Fibroblast of skin of scalp (primary cell): ENCODE measurements at places on chromosomes 13 and 19.

DNA sequence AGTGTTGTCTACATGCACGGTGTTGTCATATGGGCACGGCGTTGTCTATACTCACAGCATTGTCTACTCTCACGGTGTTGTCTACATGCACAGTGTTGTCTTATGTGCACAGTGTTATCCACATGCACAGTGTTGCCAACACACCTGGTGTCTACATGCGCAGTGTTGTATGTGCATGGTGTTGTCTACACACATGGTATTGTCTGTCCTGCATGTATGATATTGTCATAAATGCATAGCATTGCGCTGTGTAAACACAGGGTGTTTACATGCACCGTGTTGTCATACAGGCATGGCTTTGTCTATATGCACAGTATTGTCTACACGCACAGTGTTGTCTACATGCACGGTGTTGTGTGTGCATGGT is 6.8 kb downstream of the ADPRHL1 start:
- no peak for DNase-seq

- no peak for DNase-seq
Observed at GRCh38 chr13:57568865-57569264, 62.7 kb upstream of the PCDH17 start.

- DNase-seq: no peak
Observed at GRCh38 chr13:38777347-38778119, 90.7 kb downstream of the FREM2 start.

DNA sequence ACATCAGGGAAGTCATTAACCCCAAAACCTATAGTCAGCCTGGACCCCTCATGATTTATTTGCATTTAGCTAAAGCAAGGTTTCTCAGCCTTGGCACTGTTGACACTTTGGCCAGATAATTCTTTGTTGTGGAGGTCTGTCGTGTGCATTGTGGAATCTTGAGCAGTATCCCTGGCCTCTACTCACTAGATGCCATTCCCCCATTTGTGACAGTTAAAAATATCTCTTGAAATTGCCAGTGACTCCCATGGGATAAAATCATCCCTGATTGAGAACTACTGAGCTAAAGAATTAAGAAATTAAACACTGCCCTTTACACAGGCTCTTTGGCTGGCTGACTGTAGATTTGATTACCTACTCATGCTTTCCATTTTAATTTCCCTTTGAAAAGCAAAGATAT is 102.7 kb downstream of the LMO7 start:
- no peak for DNase-seq

GRCh38 chr13:50153876-50154275 is 138.6 kb downstream of the KCNRG start:
- DNase-seq: no peak

- no peak for DNase-seq
Observed at GRCh38 chr19:53517114-53517741, 20.7 kb upstream of the ZNF331 start.
